ENCODE measurements at places on chromosomes 11 and 22.

DNA sequence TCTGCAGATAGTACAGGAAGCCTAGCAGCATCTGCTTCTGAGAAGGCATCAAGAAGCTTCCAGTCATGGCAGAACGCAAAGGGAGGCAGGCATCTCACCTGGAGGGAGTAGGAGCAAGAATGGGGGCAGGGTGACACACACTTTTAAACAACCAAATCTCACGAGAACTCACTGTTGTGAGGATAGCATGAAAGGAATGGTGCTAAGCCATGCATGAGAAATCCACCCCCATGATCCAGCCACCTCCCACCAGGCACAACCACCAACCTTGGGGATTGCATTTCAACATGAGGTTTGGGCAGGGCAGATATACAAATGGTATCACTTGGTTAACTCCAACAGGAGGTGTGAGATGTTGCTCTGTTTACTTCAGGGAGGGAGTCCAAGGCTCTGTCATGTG, 612.0 kb upstream of the KIRREL3 start:
- no peak for DNase-seq

DNA sequence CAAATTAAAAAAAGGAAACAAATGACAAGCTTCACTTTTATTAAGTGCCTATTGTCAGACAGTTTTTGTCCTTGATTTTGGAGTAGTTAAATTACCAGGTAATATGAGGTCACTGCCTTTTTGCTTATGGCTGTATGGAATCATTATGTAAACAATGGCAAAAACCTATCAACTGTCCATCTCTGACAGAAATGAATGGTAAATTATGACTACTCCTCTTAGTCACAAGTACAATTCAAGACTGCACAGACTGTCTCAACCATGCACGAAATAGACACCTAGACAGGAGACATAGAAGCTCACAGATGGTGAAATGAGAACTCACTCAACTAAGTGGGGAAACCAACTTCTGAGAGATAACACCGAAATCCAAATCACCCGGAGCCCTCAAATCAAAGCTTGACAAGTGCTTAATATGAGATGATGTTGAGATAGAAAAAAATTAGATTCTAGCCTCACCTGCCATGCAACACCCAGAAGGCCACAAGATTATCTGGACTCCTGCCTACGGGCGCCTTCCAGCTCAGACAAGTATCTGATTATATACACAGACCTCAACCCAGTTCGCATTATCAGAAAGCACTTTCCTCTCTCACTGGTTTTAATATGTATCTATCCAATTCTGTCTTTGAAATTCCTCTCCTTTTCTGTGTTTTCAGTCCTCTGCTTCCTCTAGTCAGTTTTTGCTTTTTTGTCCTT, 199.3 kb downstream of the CADM1 start:
- DNase-seq: no peak

DNA sequence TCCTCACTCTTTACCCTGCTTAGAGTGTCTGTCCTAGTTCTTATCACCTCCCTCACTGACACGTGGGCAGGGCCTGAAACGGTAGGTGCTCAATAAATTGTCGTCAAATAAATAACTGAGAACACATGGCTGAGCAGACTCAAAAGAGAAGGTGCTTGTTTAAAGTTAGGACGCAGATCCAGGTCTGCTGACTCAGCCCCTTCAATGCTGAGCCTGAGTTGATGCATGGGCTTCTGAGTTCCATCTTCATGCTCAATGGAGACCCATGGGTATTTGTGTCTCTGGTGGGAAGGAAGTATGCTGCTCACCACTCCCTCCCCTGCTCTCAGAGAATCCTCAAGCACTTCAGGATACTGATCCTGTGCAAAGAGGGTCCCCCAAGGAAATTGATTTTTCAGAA, 67.5 kb downstream of the FLI1 start:
- no peak for DNase-seq

DNA sequence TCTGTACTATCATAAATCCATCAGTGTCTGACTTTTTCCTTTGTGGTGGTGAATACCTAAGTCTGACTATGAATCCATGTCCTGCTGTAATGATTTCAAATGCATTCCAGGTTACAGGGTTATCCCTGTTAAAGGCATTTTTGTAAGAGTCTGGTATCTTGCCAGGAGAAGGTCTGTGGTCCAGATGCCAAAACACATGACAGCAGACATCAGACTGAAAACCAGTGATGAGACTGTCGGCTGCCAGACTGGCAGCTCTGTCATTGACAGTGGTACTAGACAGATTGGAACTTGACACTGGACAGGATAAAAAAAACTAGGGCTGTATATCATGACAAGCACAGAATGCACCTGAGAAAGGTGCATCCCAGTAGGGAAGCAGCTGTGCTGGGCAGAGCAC, 301.8 kb upstream of the FAT3 start:
- no peak for DNase-seq

- no peak for DNase-seq
These were observed 479 bp downstream of the ZNF280A start for GRCh38 chr22:22519591-22519990.

DNA sequence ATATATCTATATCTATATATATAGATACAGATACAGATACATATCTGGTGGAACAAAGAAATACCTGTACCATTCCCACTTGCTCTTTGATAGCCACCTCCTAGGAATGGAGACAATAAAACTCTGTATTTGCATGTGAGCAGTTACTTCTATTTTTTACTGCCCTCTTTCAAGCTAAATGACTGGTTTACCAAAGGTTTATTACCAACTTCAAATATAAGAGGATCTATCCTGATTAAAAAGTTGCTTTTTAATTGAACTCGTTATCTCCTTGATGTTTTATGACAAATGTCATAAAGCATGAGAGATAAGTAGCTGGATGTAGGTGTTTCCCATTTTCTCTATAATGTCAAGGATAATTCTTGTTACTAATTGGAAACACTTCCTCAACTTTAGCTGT, 21.7 kb upstream of the GRIK4 start:
- DNase-seq: no peak

DNA sequence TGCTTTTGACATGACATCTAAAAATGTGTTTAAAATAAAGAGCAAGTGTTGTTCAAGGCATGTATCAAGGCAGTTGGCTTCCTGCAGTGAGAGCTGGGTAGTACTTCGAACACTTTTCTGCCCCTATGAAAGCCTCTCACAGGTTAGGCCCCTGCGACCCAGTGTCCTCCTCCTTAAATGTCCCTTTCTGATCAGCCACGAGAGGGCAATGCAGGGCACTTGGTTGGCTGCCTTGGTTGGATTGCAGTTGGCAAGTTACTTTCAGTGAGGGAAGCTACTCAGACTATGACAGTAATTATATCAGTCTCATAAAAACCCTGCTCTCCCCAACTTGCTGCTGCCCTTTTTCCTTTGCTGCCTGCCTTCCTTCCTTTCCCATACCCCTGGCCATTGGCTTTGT, 743.8 kb downstream of the NTM start:
- peak; percentile 58 for DNase-seq

- no peak for DNase-seq
These were observed 84.0 kb downstream of the PACS1 start for GRCh38 chr11:66154109-66154508.

GRCh38 chr22:48976556-48977535, 850.8 kb downstream of the BRD1 start:
- DNase-seq: no peak

GRCh38 chr11:11701070-11701469, 79.3 kb upstream of the GALNT18 start:
- DNase-seq: peak; percentile 49

GRCh38 chr22:29112121-29112520, 39.3 kb downstream of the KREMEN1 start:
- no peak for DNase-seq

DNA sequence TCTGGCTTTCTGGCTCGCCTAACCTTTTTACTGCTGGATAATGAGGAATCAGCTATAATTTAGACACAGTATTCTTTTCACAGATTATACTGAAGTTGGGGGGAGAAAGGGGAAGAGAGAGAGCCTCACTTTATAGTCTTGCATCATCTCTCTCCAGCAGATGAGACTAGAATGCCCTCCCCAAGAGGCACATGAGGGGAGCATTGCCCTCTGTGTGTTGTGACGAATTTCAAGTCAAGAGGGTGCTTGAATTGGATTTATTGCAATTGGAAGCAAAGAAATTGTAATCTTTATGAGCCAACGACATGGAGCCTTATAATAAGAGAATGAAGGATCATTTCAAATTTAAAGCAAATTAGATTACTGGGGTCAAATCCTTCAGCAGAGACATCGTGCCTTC, 17.6 kb upstream of the CADM1 start:
- DNase-seq: no peak

DNA sequence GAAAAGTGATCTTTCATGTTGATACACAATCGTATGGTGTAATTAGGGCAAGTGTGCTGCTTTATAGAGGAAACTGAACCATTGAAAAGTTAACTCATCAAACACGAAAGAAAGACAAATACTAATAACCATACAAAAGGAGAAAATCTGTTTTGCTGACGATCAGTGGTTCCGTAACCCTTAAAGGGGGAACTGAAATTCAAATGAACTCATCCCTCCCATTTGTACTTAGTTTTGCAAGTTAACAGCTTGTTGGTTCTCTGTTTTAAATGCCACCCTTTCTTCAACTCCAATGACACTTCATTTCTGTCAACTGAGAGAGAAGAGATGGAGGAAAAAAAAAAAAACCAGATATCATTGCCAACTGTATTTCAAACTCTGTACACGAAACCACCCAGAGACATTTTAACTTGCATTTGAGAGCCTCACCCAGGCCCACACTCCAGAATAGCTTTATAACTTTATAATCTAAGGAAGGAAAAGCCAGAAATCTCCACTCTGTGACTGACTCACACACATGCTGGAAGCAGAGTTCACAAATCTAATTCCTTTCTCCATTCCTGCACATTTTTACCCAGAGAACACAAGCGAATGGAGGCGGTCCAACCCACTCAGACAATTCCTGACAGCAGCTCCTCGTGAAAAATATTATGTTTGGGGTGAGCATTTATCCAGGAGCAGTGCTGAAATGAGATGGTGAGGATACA, 17.4 kb upstream of the CSNK2A3 start:
- DNase-seq: no peak

DNA sequence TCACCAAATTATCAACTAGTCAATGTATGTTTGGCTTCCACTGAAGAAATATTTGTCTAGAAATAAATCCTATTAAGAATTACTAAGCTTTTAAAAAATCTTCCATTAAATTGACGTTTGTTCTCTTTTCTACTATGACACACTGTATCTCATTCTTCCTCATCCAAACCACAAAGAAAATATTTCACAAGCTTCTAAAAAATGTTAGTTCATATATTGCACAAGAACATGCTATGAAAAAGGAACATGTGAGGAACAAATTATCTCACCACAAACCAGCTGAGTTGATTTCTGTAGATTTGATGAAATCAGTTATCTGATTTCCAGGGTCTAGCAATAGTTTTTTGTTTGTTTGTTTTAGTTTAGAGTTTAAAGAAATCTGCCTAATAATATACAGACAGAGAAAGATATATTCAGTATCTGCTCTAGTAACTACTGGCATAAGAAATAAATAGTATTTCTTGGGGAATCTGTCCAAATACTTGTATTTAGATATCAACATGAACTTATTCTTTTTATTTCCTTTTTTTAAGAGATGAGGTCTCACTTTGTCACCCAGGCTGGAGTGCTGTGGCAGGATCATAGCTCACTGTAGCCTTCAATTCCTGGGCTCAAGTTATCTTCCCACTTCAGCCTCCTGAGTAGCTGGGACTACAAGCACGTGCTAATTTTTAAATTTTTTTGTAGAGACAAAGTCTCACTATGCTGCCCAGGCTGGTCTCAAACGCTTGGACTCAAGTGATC, 161.7 kb downstream of the ATG16L2 start:
- DNase-seq: no peak

GRCh38 chr11:81963018-81963417, 770.6 kb downstream of the FAM181B start:
- no peak for DNase-seq

- DNase-seq: no peak
These were observed at the start of gene MS4A4A for GRCh38 chr11:60280412-60280811. MS4A4A (plus strand) TSS chr11:60280666; CDS start chr11:60280676, 10 bp downstream.

DNA sequence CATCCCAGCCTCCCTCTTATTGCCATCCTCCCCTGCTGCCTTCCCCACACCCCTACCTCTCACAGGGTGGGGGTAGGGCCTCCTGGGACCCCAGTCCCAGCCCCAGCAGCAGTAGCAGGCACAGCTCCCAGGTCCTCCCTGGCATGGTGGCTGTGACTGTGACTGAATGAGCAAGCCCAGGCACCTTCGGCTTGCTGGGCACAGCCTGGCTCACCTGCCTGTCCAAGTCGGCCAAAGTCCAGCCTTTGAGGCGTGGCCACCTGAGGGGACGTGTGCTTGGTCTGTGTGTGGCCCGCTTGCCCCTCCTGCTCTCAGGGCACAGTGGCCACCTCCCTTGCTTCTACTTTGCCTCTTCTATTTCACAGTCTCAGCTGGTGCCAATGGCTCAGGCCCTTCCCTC, at the start of gene TREH:
Gene TREH (minus strand): TSS at position 168 of the 400 bp plus-strand sequence. CDS start 23 bp downstream, at position 145.
- no peak for DNase-seq
